CD4-positive, alpha-beta T cell treated with Interleukin-6 at 100 ng/mL for 8 hours (primary cell): ENCODE measurements at places on chromosomes 12 and 14.
A peak's percentile ranks its signal among the peaks of the same experiment; 100 is the strongest.

GRCh38 chr14:74563233-74563585 lies 48.8 kb downstream of the LTBP2 start:
- DNase-seq: no peak

DNA sequence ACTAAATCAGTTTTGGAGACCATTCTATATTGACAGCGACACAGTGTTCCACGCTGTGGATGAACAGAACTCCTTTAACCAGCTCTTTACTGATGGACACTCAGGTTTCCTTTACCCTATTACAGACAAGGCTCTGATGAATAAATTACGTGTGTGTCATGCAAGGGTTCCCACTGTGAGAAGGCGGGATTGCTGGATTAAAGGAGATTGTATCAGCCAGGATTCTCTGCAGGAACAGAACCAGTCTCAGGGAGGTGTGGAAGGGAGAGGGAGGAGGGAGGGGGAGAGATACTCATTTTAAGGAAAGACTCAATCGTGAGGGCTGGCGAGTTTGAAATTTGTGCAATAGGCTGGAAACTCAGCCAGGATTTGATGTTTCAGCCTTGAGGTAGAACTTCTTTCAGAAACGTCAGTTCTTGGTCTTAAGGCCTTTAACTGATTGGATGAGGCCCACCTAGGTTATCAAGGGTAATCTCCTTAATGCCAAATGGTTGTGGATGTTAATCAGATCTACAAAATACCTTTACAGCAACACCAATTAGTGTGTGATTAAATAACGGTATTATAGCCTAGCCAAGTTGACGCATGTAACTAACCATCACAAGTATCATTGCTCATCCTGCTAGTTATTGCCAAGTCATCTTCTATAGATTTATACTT lies 104.0 kb downstream of the GCH1 start:
- no peak for DNase-seq

DNA sequence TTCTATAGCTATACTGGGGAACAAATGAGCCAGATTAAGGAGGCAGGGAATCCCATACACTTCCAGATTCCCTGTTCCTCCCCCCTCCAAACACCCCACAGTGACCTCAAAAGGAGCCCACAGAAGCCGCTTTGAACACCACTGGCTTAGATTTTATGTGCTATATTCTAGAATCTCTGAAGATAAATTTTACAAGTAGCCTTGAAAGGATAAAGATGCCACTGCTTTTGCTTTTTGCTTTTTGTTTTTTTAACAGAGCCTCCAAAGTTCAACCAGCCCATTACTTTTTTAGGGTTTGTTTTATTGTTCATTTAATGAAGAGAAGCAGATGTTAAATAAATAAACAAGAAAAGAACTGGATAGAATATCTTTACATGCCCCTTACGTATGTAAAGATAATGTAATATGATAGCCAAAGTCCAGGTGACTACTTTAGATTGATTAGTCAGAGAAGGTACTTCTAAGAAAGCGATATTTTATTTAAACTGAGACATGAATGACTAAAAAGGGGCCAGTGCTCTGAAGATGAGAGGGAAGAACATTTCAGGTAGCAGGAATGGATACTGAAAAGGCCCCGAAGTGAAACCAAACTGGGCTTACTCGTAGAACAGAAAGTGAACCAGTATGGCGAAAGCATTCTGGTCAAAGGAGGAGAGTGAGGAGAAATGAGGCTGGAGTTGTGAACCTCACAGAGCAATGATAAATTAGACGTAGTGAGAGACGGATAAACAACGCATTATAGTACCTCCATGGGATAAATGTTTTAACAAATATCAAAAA lies 44.6 kb downstream of the DUSP6 start:
- DNase-seq: no peak

DNA sequence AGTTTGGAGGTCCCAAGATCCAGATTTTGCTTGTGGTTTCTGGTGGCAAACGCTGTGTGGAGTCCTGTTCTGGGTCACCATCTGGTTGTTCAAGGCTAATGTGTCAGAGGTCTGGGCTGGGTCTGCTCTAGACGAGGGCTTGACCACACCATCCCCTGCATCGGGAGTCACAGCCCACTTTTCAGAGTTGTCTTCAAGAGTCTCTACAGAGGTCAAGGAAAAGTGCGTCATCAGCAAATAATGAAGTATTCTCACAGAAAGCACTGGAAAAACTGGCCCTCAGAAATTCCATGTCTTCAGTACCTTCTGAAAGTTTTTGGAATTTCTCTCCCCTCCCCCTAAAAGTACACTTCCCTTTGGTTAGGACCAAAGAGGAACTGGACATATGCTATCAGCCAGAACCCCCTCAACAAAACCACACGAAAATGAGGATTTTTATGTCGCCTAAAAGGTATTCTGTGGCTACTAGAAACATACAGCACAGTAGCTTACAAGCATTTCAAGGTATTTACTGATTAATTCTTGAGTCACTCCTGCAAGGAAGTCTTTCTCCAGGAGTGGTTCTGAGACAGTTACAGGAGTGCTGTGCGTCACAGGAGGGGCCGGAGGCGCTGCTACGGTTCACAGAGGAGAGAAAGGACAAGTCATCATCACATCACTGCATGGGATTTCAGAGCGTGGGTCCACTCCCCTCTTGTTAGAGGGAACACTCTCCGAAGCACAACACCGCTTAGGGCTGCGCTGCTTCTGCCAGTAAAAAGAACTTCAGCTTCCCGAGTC lies 35.4 kb downstream of the RAD52 start:
- DNase-seq: no peak

- DNase-seq: no peak
Measured at GRCh38 chr12:7948589-7949260, 12.7 kb upstream of the SLC2A3 start.

GRCh38 chr12:100539202-100539601 lies 34.3 kb upstream of the GAS2L3 start:
- no peak for DNase-seq

DNA sequence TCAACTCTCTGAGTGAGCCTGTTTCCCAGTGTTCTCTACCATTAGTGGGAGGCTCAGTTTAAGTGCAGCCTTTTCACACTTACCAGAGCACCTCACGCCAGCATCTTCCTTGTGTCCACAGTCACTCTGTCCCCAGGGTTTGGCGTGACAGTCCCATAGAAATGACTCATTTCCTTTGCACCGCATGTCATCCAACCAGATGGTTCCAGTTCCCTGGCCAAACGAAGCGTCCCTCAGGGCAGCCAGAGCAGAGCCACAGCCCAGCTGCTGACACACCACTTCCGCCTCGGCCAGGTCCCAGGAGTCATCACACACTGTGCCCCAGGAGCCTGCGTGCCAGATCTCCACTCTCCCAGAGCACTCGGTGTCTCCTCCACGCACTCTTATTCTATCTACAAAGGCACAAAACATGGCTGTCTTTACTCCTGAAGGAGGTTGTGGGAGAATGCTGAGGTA lies 65.4 kb downstream of the ACSM4 start:
- no peak for DNase-seq

DNA sequence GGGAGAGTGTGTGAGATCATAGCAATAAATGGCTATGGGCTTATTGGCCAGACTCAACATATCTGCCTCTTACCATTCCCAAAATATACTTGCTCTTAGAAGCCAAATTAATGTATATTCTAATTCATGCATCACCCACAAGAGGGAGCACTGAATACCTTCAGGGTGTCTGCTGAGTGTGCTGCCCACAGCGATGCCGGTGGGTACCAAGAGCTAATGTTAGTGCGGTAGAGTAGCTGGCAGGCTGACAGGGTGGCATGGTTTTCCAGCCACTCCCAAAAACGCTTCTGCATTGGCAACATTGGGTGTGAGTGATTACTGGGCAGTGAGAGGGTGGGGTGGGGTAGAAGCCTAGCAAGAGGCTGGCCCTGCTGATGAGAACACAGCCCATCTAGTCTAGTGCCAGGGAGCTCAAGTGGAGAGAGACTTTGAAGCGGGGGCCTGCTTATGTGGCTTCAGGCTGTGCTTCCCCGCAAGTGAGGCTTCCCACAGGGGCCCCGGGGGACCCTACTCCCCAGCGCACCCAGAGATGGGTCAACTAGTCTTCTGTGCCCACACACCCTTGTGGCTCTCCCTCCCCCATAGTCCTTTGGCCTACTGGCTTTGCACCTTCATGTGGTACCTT lies 9.2 kb upstream of the PLEKHD1 start:
- no peak for DNase-seq

DNA sequence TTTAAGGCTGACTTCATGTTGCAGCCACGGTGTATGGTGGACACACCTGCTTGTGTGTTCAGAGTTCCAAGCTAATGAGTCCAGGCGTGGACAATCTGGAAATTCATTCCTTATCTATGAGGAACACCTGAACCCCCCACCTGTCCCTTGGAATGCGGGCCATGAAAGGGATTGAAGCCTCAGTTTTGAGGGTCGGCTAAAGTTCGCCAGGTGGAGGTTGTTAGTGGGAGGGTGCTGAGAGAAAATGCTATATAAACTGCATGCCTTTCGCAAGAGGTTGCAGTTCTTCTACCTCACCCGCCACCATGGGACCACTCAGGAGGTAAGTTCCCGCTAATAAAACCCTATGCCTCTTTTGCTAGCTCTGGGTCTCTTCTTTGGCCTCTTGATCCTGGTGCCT lies 348.0 kb downstream of the BCL11B start:
- DNase-seq: no peak

DNA sequence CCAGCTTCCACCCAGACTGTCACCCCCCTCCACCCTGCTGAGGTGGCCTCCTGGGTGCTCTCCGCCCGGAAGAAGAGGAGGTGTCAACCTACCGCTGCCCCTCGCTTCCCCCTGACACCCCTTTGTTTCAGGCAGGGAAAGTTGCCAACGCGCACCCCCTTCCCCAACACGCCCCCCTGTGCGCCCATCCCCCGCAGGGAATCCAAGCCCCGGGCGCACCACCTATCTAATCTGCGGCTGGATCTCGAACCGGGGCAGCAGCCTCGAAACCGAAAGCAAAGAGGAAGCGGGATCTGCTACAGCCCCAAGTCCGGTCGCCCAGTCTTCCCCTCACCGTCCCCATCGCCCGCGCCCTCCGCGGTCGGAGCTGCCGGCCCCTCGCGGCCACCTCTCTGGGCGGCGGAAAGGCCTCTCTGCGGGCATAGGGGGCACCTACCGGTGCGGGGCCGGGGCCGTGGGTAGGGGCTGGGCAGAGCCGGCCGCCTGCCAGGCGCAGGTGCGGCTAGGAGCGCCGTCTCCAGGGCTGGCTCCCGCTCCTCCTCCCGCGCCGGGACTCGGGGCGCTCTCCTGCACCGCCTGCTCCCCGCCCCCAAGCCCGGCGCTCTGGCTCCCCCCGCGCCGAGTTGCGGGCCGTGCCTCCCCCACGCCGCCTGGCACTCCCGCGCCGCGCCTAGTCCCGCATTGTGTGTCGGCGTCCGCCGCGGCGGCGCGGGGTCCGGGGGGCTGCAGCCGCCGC lies 18.3 kb upstream of the PLEKHH1 start:
- DNase-seq: peak; percentile 28

DNA sequence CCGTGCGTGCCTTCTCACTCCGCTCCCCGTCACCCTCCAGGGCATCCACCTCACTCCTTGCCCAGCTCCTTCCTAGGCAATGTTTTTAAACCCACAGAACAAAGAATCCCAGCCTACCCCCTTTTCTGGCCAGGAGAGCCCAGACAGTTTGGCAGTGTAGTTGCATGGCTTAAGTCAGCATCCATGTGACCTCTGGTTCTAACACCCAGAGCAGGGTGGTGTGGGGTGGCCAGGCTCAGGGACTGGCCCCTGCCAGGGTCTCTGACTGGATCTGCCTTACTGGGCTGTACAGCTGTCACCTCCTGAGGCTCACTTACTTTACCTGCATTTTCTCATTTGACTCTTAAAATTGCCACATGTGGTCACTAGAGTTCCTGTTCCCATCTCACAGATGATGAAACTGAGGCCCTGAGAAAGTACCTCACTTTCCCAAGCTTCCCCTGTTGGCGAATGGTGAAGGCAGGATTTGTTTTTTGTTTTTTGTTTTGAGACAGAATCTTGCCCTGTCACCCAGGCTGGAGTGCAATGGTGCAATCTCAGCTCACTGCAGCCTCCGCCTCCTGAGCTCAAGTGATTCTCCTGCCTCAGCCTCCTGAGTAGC lies 18.3 kb downstream of the SDS start:
- no peak for DNase-seq

DNA sequence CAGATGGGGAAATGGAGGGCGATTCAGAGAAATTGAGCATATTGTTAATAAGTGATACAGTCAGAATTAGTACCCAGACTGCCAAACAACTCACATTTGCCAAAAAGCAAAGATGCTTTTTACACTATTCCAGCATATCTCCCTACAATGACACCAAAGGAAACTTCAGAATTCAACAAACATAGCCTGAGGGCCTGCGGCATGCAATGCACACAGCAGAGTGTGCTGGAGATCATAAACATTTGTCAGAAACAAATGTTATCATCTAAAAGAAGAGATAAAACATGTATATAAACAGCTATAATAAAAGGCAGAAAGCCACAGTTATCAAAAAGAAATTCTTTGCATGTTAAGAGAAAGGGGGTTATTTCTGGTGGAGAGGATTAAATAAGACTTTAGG lies 20.1 kb upstream of the GARIN6 start:
- no peak for DNase-seq

DNA sequence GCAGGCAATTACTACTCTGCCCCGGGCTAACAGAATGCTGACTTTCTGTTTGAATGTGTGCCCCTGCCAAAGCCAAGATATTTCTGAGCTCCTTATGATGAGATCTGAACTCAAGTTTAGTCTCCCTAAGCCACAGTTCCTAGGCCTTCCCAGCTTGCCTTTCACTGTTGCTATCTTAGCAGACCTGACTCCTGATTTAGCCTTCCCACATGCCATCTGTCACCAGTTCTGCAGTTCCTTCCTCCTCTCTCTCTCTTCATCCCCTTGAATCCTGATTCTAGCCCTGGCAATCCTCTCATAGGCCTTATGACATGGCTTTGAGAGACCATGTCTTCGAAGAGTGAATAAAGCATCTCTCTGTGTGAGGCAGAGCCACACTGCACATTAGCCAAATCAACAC lies 12.5 kb upstream of the SAMD4A start:
- DNase-seq: no peak

GRCh38 chr14:54742492-54743350 lies 159.9 kb downstream of the GCH1 start:
- no peak for DNase-seq

- DNase-seq: no peak
Measured at GRCh38 chr14:63248211-63248610, 44.0 kb downstream of the RHOJ start.

GRCh38 chr12:39127401-39127800 lies 222.0 kb upstream of the CPNE8 start:
- no peak for DNase-seq

DNA sequence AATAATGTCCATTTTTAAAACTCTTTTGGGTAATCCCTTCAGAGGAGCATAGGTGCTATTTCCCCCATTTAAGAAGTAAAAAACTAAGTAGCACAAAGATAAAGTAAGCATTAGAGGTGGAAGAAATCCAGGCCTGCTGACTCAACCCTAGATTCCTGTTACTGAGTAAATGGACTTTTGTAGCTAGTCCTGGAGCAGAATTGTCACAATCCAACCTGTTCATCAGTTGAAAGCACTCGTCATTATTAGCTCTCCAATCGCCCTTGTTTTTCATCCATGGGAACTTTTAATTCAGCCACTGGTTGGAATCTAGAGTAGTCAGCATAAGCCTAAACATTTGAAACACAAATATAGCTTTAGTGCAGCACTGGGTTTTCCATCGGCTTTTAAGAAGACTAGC lies 139.5 kb upstream of the AMIGO2 start:
- no peak for DNase-seq
